ENCODE measurements at places on chromosomes 12 and 14. TPM values are rescaled to one million over a fixed set of nuclear protein-coding genes. Genes with fewer than 3 reads are reported as not detected.

The TBPL2 gene
- 0.12 TPM for polyA plus RNA-seq

The PLA2G1B gene
- polyA plus RNA-seq = 0.55 TPM

DNA sequence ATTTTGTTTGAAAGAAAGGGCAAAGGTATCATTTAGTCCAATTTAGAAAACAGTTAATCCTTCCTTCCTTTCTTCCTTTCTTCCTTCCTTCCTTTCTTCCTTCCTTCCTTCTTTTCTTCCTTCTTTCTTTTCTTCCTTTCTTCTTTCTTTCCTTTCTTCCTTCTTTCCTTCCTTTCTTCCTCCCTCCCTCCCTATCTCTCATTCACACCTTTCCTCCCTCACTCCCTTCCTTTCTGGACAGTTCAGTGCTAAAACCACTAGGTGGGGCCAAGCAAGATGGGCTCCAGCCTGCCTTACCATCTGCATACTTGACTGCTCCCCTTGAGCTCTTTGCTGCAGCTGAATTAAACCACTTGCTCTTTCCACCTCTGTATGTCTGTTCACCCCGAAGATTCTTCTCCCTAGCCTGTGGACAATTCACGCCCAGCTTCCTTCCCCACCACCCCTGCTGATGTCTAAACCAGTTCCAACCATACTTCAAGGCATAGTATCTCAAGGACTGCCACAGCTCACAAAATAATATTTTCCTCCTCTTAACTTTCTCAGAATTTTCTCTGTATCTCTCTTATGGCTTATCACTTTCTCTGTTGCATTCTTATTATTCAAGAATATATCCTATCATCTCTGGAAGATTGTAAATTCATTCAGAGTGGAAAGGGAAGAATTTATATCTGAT is 78.0 kb downstream of the DBX2 start:
- DNase-seq = no peak

DNA sequence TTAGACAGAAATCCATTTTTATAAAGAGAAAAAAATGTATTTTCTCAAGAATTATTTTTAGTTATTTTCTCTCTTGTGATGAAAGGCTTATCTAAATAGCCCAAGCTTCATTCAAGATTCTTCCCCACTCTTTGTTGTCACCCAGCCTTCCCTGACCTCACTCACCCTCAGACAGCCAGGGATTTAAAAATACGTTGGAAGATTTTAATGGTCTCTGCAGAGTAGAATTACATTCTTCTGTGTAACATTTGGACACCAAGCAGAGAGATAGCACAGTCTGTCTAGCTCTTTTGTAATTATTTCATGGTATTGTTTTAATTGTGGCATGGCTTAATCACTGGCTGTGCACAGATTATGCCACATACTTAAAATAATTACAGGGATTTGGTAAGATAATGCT is 130.3 kb downstream of the IGF1 start:
- no peak for DNase-seq

DNA sequence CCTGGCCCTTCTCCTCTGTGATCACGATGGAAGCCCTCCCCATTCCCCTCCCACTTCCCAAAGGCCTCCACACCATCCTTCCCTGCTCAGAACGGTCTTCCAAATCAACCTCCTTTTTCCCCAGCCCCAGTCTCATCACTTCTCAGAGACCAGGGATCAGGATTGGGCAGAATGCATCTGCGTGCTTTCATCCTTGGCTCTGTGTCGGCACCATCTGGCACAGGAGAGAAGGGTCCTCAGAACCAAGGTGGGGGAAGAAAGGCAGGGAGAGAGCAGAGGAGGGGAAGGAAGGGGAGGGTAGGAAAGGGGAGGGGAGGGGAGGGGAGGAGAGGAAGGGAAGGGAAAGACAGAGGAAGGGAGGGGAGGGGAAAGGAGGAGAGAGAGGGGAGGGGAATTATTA is 52.4 kb upstream of the FICD start:
- no peak for DNase-seq

DNA sequence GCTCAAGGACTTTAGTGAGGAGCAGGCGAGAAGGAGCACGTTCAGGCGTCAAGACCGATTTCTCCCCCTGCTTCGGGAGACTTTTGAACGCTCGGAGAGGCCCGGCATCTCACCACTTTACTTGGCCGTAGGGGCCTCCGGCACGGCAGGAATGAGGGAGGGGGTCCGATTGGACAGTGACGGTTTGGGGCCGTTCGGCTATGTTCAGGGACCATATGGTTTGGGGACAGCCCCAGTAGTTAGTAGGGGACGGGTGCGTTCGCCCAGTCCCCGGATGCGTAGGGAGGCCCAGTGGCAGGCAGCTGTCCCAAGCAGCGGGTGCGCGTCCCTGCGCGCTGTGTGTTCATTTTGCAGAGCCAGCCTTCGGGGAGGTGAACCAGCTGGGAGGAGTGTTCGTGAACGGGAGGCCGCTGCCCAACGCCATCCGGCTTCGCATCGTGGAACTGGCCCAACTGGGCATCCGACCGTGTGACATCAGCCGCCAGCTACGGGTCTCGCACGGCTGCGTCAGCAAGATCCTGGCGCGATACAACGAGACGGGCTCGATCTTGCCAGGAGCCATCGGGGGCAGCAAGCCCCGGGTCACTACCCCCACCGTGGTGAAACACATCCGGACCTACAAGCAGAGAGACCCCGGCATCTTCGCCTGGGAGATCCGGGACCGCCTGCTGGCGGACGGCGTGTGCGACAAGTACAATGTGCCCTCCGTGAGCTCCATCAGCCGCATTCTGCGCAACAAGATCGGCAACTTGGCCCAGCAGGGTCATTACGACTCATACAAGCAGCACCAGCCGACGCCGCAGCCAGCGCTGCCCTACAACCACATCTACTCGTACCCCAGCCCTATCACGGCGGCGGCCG is 1.1 kb downstream of the PAX9 start:
- no peak for DNase-seq

- DNase-seq = no peak
These were observed 107.4 kb downstream of the DNAI7 start for GRCh38 chr12:25087596-25087995.

Measured in muscle of arm (tissue), 14 donors.